NB4 (cell line): ENCODE measurements at places on chromosomes 5 and 9.

DNA sequence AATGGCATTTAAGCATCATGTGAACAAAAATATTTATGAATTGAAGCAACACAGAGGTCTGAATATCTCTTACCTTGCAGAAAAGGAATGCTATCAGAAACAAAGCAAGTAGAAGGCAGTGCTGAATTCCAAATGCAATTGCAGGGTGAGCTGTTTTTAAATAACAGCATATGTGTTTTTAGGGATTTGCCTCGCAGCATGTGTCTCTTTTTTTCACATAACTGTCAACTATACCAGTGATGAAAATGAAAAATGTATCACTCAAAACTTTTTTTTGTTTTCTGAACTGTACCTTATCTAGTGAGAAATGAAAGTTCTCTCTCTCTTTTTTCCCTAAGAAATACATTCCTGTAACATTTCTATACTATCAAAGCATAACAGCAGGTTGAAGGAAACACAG, 21.2 kb downstream of the CDH10 start:
- no peak for DNase-seq

- no peak for DNase-seq
These were observed 333.7 kb downstream of the PDE4D start for GRCh38 chr5:59559847-59560246.

DNA sequence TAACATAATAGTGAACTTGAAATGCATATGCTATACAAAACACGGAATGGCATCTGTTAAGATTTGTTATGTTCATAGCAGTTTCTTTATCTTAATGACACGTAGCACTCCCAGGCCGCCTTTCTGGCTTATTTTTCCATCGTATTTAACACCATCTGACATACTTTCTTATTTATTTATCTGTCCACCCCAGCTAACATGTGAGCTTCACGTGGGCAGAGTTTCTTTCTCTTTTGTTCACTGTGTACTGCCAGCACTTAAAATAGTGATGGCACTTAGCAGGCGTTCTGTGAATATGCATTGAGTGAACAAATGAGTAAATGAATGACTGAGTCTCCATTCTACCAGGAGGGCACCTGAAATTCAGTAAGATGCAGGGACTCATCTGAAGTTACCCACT, 29.4 kb upstream of the SYNPO start:
- no peak for DNase-seq

DNA sequence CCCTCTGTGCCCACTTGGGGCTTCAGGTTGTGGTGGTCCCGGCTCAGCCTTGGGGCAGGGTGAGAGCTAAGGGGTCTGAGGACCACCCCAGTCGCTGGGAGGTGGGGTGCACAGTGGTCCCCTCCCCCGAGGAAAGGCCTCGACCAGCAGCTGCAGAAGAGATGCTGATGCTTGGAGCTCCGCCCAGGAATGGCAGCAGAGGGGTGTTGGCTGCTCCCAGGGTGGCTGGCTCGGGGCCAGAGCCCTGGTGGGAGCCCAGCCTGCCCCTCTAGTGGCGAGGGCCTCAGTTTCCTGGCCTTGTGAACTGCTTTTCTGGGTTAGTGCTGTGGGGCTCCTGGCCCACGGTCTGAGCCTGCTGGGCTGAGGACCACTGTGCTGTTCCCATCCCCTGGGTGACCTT, 1.2 kb downstream of the DIPK1B start:
- no peak for DNase-seq

GRCh38 chr5:10272053-10272874, 22.2 kb downstream of the CCT5 start:
- DNase-seq, result no peak

DNA sequence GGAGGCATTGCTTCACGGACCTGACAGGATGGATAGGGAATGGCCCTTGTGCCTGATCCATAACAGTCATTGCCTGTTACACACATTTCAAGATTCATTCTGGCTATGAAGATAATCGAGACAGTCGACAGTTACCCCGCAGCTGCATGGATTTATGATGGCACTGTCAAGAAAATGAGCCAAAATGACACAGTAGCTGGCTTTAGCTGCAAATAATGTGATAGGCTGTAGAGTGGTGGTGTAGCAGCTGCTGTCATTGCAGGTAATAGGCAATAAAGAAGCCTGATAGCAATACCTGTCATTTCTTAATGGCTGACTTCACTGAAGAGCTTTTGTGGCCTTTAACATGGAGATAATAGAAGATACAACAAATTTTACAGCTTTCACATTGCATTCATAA, 1085.2 kb upstream of the ARRDC3 start:
- no peak for DNase-seq

- peak; percentile 93 for DNase-seq
These were observed 2.0 kb downstream of the EIF4EBP3 start for GRCh38 chr5:140549237-140550144.

GRCh38 chr9:3014178-3014577, 170.3 kb upstream of the PUM3 start:
- DNase-seq, result no peak

DNA sequence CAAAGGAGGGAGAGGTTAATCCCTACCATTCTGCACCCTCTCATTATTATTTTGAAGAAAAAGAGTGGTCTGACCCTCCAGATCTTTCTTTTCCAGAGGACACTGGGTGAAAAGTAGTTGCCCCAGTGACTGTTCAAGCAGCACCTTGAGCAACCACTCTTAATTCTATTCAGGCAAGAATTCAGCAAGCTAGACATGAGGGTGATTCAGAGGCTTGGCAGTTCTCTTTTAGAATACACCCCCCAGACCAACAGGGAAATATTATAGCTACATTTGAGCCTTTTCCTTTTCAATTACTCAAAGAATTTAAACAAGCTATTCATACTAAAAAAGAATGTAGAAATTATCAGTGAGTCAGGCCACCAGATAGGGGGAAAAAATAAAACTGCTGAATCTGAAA, 178.3 kb downstream of the MRPS30 start:
- DNase-seq, result no peak

- no peak for DNase-seq
These were observed 35.2 kb upstream of the PAM start for GRCh38 chr5:102719886-102720285.

DNA sequence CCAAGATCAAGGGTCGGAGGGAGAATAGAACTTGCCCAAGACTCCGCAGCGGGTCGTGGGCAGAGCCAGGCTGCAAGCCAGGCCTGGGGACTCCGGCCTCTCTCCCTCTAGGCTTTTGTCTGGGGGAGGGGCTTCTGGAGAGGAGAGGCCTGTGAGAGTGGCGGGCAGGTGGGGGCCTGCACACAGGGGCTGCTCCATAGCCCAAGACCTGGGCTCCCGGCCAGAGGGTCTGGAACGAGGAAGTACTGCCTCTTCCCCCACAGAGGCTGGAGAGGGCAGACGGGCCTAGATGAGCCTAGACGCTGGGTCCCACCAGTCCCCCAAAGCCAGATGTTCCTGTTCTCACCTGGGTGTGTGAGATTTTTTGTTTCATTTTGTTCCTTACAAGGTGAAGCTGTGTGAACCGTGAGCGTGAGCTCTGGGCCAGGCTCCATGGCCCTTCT, 5.2 kb upstream of the ST6GALNAC6 start:
- no peak for DNase-seq

- DNase-seq, result no peak
These were observed 182.0 kb upstream of the PPP1R26 start for GRCh38 chr9:135297456-135298075.

GRCh38 chr5:83050723-83051340, 26.4 kb downstream of the TMEM167A start:
- DNase-seq, result no peak
